ENCODE measurements at places on chromosomes 7 and 10. TPM values are rescaled to one million over a fixed set of nuclear protein-coding genes. Genes with fewer than 3 reads are reported as not detected.

Gene KCNIP2
- 0.60 TPM for total RNA-seq

Gene IDI2
- total RNA-seq: not detected

Gene TCAF2
- total RNA-seq: 2.3 TPM

Gene CYP3A4
- total RNA-seq: not detected

Gene SPDYE3
- total RNA-seq: not detected

Gene MEST
- total RNA-seq: 1.9 TPM

Gene NPVF
- total RNA-seq: not detected

Gene MLXIPL
- not detected for total RNA-seq

Gene CAMK1D
- 0.26 TPM for total RNA-seq

- no peaks in the 10 kb centered on the region for H3K4me1 ChIP-seq
- H3K27ac ChIP-seq: no peak overlapping the region
- H3K36me3 ChIP-seq: no peaks in the 10 kb centered on the region
- H3K4me3 ChIP-seq: no peak overlapping the region
Observed at GRCh38 chr10:83691791-83692596, 447.3 kb upstream of the GHITM start.

GRCh38 chr10:96596422-96597407 lies 9.9 kb upstream of the TM9SF3 start:
- no peak overlapping the region for H3K27ac ChIP-seq
- peaks cover 8% of the 10 kb centered on the region for H3K27me3 ChIP-seq
- no peaks in the 10 kb centered on the region for H3K4me1 ChIP-seq
- no peak for DNase-seq
- H3K4me3 ChIP-seq: no peak overlapping the region

DNA sequence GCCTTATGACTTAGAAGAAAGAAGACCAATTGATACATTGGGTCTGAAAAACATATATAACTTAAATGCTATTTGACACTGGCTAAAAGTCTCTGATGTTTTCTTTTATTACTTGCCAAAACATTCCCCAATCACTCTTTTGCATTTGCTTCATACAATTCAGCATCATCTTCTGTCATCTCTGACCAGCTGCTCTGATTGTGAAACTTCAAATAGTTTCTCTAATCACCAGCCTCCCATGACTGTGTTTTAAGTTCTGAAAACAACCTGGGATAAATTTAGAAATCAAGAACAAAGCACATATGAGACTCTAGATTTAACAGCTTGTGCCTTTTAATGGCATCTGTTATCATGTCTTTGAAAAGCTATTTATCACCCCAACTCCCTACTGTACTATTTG lies 208.4 kb upstream of the KCND2 start:
- no peaks in the 10 kb centered on the region for H3K36me3 ChIP-seq
- H3K4me3 ChIP-seq: no peak overlapping the region
- H3K27ac ChIP-seq: no peak overlapping the region

GRCh38 chr10:112265745-112266144 lies 17.5 kb upstream of the TECTB start:
- no peaks in the 10 kb centered on the region for H3K27me3 ChIP-seq
- peaks cover 59% of the 10 kb centered on the region for H3K4me1 ChIP-seq
- H3K36me3 ChIP-seq: 0 out of 2 replicates have a peak, but pooled peaks cover 5% of the 10 kb centered on the region

- H3K27me3 ChIP-seq: peaks cover 1% of the 10 kb centered on the region
- H3K4me3 ChIP-seq: no peak overlapping the region
- peaks cover 18% of the 10 kb centered on the region for H3K4me1 ChIP-seq
- no peaks in the 10 kb centered on the region for H3K36me3 ChIP-seq
- H3K27ac ChIP-seq: no peak overlapping the region
- no peak for DNase-seq
Observed at GRCh38 chr10:44587488-44588318, 202.8 kb upstream of the CXCL12 start.

DNA sequence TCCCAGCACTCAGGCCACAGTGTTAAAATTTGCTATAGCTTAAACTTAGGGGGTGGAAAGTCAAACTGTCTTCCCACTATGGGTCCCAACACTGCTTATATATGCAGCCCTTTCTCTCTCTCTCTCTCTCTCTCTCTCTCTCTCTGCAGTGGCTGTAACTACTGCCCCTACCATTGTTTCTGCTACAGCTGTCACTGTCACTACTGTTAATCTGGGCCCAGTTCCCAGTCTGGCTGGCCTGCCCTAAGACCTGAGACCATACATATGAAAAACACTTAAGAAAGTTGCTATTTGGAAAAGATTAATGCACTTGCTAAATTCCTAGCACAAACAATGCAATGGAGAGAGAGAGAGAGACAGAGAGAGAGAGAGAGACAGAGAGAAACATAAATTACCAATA lies 78.6 kb downstream of the THSD7A start:
- no peaks in the 10 kb centered on the region for H3K27me3 ChIP-seq
- no peak overlapping the region for H3K27ac ChIP-seq
- no peak for DNase-seq
- H3K4me3 ChIP-seq: no peak overlapping the region

DNA sequence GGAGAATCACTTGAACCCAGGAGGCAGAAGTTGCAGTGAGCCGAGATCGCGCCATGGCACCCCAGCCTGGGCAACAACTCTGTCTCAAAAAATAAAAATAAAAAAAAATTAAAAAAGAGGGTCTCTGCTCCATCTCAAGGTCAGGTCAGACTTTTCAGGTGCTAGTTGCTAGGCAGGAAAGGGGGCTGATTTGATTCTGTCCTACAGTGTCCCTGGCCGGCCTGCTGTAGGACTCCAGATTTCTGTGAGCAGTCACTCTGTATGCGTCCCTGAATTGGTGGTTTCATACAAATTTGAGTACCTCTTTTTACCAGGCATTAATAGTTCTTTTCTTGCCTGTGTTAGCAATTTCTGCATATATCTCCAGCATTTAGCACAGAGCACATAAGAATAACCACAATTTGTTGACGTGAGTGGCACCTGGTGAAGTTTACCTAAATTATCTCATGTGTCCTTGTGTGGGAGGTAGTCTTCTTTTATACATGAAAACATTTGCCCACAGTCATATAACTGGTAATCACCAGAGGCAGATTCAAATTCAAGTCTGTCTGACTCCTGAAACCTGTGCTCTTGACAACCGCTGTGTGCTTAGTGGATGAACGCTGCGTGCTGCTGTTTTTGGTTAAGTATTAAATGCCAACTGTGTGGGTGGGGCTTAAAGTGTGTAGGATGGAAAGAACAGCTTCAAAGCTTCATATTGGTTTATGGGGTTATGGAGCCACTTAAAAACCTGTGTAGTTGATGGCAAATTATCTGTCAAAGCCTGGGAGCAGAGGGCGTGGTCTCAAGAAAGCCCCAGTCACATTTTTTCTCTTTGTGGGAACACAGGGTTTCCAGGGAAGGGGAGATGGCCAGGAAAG lies 3.2 kb upstream of the ZNF775 start:
- DNase-seq: no peak
- H3K4me1 ChIP-seq: peaks cover 33% of the 10 kb centered on the region
- H3K4me3 ChIP-seq: no peak overlapping the region
- peaks cover 6% of the 10 kb centered on the region for H3K27me3 ChIP-seq

DNA sequence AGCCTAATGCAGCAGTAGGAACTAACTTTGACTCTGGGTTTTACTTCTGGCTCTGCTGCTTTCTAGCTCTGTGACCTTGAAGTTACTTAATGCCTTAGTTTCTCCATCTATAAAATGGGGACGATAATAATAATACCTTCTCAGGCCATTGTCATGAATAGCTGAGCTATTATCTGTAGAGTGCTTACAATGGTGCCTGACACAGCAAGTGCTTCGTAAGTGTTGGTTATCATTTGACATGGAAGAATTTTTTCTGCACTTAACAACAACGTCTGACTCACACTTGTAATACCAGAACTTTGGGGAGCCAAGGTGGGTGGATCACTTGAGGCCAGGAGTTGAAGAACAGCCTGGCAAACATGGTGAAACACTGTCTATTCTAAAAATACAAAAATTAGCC lies 140.5 kb downstream of the ARL4A start:
- peaks cover 16% of the 10 kb centered on the region for H3K4me1 ChIP-seq
- H3K36me3 ChIP-seq: no peaks in the 10 kb centered on the region
- H3K4me3 ChIP-seq: no peak overlapping the region
- H3K27ac ChIP-seq: no peak overlapping the region
- no peaks in the 10 kb centered on the region for H3K27me3 ChIP-seq
- DNase-seq: peak; percentile 6

DNA sequence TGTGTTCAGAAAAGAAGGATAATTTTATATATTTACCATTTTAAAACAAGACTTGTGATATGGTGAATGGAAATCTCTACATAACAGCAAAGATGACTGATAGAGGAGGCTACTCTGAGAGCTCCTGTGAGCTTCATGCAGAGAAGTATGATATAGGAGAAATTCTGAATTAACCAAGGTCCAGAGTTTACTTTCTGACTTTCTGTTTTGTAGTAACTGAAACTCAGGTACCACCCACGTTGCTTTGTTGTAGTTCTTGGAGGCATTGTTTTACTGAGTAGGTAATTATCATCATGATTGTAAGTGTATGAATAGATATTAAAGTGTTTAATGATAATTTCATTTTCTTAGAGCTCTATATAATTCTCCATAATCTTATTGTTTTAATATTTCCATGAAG lies 18.0 kb upstream of the SFR1 start:
- H3K4me3 ChIP-seq: no peak overlapping the region
- DNase-seq: no peak
- H3K27ac ChIP-seq: no peak overlapping the region
- no peaks in the 10 kb centered on the region for H3K27me3 ChIP-seq

DNA sequence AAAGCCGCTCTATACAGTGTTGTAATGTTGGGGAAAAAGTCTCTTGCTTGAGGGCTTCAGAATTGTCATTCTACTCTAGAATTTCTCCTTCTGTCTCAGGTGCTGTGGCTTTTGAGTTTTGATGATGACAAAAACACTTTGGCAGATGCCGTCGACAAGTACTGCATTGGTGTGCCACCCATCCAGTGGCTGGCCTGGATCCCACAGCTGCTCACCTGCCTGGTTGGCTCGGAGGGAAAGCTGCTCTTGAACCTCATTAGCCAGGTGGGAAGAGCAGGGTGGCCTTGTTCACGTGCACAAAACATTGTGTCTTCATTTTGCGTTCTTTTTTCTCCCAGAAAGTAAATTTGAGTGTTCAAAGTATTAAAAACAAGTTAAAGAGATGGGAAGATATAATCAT lies 112.0 kb downstream of the TRRAP start:
- H3K4me1 ChIP-seq: no peaks in the 10 kb centered on the region
- DNase-seq: no peak
- peaks cover 46% of the 10 kb centered on the region for H3K36me3 ChIP-seq

GRCh38 chr10:89019569-89020327 lies 29.1 kb downstream of the FAS start:
- peaks cover 30% of the 10 kb centered on the region for H3K4me1 ChIP-seq
- no peak for DNase-seq
- no peak overlapping the region for H3K4me3 ChIP-seq
- H3K36me3 ChIP-seq: peaks cover 78% of the 10 kb centered on the region
- H3K27ac ChIP-seq: no peak overlapping the region

DNA sequence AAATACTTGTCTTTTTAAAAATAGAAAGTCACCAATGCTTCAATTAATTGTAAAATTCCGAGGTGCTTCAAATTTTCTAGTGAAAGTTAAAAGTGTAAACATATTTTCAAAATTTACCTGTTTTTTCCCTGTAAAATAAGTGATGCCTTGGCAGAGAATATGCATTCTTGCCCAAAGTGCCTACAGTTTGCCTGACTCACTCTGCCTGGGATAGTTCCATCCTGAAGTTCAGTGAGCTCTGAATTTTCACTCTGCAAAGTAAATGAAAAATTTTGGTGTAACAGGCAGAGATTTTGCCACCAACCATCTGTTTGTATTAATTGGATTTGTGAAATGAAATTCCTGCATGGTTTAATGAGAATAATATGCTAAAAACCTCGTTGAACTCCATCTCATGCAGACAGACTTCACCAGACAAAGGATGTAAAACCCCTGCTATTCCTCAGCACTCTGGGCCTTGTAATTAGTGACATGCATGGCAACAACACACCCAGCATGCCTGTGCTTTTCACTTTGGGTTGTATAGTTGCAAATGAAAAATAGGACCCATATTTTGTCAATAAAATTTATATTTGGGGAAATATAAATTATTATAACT lies 117.4 kb upstream of the GNAI1 start:
- DNase-seq: no peak
- H3K36me3 ChIP-seq: peaks cover 37% of the 10 kb centered on the region
- peaks cover 30% of the 10 kb centered on the region for H3K4me1 ChIP-seq
- H3K4me3 ChIP-seq: no peak overlapping the region
- H3K27ac ChIP-seq: peak overlapping the region; percentile 52

- no peak overlapping the region for H3K27ac ChIP-seq
- H3K4me1 ChIP-seq: peaks cover 33% of the 10 kb centered on the region
- H3K27me3 ChIP-seq: peaks cover 29% of the 10 kb centered on the region
- H3K4me3 ChIP-seq: no peak overlapping the region
Observed at GRCh38 chr10:71618176-71618575, 101.4 kb downstream of the C10orf105 start.

- H3K27me3 ChIP-seq: peaks cover 1% of the 10 kb centered on the region
- no peaks in the 10 kb centered on the region for H3K36me3 ChIP-seq
- peak overlapping the region; percentile 90 for H3K27ac ChIP-seq
- peaks cover 28% of the 10 kb centered on the region for H3K4me1 ChIP-seq
- peak; percentile 30 for DNase-seq
Observed at GRCh38 chr10:96043893-96044715, 721 bp downstream of the CCNJ start.

GRCh38 chr10:15478429-15478828 lies 107.3 kb upstream of the FAM171A1 start:
- no peak for DNase-seq
- H3K36me3 ChIP-seq: peaks cover 9% of the 10 kb centered on the region
- peaks cover 31% of the 10 kb centered on the region for H3K27me3 ChIP-seq
- no peak overlapping the region for H3K4me3 ChIP-seq

DNA sequence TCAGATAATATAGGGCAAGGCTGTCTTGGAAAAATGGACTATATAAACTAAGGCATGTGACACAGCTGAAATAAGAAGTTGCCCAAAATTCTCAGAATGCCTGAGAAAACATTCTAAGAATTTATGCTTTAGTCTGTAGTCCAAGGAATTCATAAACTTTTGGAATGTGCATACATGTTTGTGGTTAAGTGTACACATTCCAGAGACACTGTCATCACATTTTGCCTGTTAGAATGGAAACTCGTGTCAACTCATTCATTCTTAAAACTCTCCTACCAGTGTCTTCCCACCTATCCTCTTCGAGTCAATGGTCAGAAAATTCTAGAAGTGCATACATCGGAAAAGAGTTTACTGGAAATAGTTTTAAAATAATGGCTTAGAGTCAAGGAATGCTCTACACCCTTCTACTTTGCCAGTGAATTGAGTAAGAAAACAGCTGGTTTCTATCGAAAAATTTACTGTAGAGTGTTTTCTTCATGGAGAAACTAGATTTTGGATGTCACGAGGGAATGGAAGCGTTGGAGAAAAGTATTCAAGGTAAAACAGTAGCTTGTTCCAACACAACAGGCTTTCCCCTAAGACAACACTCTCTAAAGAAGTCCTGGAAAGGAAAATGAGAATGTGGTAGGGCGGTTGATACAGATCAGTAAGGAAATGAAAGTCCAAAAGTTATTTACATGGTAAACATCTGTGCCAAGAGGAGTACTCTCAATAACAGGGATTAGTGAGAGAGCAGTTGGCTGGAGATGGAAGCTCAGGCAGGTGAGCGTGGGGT lies 1177.6 kb upstream of the C7orf33 start:
- H3K4me3 ChIP-seq: peak overlapping the region; percentile 76
- H3K27ac ChIP-seq: peak overlapping the region; percentile 77

Data from HFFc6 (cell line).